T47D (cell line): ENCODE measurements at places on chromosomes 1 and 21.

GRCh38 chr1:75461808-75462325 lies 149.0 kb downstream of the SLC44A5 start:
- DNase-seq: peak; percentile 31

DNA sequence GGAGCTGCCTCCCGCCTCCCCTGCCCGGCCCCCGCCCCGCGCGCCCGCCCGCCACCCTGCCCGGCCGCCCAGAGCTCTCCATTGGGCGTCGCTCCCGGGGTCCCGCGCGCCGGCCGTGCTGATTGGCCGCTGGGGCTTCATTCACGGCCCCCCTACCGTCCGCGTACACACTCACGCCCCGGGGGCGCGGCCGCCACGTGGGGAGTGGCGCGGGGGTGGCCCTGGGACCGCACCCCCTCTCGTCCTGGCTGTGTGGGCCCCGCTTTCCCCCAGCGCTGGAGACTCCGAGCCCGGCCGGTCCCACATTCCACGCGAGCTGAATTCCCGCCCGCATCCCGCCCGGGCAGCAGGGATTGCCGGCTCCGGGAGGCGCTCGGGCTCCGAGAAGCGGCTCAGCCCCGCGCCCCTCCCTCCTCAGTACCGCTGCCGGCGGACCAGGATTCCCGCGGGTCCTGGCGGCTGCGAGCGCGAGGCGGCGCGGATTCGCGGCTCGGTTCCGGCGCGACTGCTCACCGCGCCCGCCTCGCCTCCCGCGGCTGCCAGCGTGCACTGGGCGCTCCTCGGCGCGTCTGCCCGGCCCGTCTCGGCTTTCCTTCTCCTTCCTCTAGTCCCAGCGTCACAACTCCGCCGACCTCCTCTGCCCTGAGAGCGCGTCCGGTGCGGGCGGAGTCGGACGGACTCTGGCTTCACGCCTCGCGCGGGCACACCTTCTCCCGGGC lies 450 bp upstream of the POU3F1 start:
- DNase-seq: peak; percentile 89

GRCh38 chr1:2607641-2608091 lies 21.1 kb downstream of the PRXL2B start:
- no peak for DNase-seq

DNA sequence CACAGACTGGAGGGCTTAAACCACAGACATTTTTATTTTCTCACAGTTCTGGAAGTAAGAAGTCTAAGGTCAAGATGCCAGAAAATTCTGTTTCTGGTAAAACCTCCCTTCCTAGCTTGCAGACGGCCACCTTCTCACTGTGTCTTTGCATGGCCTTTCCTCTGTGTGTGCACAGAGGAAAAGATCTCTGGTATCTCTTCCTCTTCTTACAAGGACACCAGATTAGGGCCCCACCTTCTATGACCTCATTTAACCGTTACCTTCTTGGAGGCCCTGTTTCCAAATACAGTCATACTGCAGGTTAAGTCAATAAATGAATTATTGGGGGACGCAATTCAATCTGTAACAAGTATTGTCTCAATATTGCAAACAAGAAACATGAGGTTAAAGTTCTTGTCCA lies 63.0 kb upstream of the PRDX6 start:
- no peak for DNase-seq

DNA sequence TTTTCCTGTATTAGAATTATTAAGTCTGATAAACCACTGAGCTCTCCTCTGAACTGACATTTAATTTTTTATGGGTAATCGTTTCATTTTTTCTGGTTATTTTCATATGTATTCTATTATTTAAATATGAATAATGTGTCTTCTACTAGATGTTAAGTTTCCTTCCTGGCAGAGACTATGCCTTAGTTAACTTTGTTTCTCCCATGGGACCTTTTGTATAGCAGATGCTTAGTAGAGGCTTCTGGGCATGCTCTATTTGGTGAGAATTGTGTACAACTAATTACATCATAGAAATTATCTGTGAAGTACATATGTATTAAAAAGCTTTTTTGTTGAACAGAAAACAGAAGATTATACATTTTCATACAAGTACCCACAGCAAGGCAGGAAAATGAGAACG lies 23.4 kb downstream of the CTBS start:
- no peak for DNase-seq

DNA sequence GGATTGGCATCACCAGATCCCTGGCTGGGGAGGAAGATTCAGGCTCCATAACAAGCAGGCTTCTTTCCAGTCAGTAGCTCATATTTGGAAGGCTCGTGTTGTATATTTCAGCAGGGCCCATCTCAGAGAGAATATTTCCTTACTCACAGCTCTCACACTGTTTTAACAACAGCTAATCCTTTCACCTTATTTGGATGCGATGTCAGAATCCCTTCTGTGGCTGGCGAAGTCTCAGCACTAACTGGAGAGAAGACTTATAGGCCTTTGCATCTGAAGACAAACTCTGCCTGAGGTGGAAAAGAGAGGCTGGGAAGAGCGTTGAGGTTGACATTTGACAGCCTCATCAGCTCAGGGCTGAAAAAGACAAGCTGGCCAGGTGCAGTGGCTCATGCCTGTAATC lies 47.2 kb upstream of the CAPZB start:
- DNase-seq: no peak

GRCh38 chr21:26965907-26966581 lies 844 bp downstream of the ADAMTS5 start:
- no peak for DNase-seq

- DNase-seq: no peak
Observed at GRCh38 chr1:7845761-7846160, 7.1 kb downstream of the UTS2 start.

GRCh38 chr1:20873311-20873710 lies 86.2 kb upstream of the HP1BP3 start:
- no peak for DNase-seq

- peak; percentile 54 for DNase-seq
Observed at GRCh38 chr1:44721485-44722361, 9.2 kb downstream of the RNU5D-1 start.

DNA sequence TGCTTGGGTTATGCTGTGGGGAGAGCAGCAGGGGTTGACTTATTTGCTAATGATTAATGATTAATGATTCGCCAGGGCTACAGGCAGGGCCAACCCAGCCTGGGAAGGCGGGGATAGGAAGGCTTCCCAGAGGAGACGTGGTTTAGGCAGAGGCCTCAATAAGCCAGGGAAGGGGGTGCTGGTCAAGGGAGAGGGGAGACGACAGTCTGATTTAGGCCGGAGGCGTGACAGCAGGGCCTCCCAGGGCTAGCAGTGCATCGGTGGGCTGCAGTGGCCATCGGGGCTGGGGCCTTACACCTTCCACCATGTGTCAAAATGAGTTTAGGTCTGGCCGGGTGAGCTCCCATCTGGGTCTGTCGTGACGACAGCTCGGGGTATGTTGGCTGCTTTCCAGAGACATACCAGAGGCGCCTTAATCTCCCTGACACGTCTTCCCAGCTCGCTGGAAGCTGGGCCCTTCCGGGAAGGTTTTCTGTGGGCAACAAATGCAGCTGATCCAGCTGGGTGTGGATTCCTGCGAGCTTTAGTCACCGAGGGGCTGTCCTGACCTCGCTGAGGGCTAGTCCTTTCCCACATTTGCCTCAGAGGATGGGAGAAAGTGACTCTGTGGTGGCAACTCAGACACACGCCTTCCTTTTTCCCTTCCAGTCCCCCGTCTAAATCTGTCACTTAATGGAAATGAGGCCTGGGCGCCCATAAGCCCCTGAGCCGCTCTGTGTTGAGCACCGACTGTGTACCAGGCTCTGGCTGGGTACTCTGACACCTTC lies 3.7 kb upstream of the SLC1A7 start:
- DNase-seq: no peak

GRCh38 chr1:116001739-116002487 lies 25.6 kb downstream of the SLC22A15 start:
- peak; percentile 65 for DNase-seq

GRCh38 chr1:43969416-43969745 lies 429 bp upstream of the DPH2 start:
- no peak for DNase-seq

- DNase-seq: no peak
Observed at GRCh38 chr21:42199868-42200463, 19.0 kb upstream of the ABCG1 start.

DNA sequence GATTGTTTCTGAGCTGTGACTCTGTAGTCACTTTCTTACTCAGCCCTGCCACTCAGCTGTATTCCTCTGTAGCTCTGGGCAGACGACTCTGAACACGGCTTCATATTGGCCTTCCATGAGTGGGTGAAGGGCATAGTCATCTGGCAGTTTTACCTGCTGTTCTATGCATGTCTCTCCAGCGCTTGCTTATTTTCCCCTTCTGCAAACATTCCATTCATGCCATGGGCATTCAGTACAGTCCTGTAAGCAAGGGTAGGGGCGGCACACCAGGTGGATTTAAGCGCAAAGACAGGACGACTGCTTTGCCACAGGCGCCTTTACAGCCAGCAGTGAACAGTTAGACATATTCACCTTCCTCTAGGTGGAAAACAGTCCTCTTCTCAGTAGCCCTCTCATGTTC lies 4.4 kb upstream of the WDR26 start:
- peak; percentile 99 for DNase-seq

DNA sequence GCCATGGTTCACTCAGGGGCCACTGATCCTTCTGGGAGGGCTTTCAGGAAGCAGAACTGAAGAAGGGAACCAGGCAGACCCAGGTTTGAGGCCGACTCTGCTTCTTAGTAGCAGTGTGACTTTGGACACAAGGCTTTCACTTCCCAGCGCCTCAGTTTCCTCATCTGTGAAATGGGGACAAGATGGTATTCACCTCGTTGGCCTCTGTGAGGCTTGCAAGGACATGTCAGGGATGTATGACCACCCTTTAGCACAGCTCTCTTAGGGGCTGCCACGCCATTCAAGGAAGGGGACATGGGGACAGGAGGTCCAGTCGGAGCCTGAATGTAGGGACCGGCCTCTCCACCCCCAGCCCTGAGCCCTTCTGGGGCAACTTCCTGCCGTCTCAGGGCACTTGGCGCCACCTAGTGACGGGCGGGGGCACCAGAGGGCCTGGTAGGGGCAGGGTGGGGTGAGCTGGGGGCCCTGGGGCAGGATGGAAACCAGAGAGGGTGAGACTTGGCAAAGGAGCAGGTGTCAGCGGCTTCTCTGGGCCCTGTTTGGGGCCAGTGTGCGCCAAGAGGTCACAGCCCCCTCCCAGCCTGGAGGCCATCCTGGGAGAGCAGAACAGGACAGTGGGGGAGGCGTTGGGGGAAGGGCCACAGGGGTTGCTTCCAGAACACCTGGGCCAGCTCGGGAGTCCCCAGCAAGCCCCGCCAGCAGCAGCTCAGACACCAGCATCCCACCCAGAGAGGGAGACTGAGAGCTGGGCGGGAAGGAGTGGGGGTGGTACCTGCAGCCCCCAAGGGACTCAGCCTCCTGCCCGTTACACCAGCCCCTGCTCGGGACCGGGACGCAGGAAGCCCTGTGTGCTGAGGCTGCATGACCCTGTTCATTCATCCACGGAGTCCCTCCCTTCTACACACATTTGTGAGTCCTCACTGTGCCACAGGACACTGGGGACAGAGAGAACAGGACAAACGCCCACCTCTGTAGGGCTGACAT lies 102.5 kb upstream of the TARDBP start:
- peak; percentile 60 for DNase-seq

DNA sequence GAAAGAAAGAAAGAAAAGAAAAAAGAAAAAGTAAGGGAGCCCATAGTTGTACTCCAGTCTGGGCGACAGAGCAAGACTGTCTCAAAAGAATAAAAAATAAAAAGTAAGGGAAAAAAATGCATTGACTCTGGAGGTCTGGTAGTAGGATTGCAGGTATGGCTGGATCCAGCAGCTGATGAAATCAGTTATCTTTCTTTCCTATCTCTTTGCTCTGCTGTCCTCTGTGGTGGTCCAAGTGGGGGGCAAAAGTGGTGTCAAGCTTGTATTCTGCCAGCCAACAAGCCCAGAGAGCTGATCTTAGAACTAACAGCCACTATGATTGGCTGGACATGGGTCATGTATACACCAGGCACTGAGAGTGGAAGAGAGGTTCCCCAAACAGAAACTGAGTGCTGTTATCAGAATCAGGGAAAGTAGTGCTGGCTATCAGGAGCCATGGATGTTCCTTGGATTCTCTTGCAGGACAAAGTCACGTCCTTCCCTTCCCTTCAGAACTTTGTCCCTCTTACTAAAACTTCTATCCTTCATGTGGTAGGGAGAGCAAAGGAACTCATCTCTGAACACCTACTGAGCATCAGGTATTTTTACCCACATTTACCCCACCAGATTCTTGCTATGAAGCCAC lies 3.5 kb upstream of the FBLIM1 start:
- no peak for DNase-seq

GRCh38 chr1:182205351-182206022 lies 144.0 kb upstream of the ZNF648 start:
- DNase-seq: no peak

DNA sequence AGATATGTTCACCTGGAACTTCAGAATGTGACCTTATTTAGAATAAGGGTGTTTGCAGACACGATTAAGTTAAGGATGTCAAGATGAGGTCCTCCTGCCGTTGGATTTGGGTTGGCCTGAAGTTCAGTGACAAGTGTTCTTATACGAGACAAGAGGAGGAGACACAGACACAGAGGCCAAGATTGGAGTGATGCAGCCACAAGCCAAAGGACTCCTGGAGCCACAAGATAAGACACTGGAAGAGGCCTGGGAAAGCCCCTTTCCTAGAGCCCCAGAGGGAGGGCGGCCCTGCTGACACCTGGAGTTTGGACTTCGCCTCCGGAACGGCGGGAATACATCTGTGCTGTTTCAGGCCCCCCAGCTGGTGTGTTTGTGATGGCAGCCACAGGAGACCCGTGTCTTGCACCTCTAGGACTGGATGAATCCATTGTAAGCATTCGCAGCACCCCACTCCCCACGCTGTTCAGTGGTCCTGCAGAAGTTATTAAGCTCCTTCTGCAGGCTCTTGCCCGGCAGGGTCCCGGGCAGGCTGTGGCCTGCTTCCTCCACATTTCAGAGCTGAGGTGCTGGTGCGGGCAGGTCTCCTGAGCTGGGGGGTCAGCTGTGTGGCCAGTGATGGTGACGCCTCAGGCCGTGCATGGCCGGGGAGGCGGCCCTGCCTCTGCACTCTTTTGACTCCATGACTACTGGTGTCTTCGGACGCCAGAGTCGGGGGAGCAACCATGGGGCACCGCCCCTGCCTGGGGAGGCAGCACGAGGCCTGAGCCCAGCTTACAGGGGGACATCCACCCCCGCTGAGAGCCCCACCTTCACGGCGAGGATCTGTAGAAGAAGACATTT lies 34.6 kb downstream of the UMODL1 start:
- DNase-seq: no peak

DNA sequence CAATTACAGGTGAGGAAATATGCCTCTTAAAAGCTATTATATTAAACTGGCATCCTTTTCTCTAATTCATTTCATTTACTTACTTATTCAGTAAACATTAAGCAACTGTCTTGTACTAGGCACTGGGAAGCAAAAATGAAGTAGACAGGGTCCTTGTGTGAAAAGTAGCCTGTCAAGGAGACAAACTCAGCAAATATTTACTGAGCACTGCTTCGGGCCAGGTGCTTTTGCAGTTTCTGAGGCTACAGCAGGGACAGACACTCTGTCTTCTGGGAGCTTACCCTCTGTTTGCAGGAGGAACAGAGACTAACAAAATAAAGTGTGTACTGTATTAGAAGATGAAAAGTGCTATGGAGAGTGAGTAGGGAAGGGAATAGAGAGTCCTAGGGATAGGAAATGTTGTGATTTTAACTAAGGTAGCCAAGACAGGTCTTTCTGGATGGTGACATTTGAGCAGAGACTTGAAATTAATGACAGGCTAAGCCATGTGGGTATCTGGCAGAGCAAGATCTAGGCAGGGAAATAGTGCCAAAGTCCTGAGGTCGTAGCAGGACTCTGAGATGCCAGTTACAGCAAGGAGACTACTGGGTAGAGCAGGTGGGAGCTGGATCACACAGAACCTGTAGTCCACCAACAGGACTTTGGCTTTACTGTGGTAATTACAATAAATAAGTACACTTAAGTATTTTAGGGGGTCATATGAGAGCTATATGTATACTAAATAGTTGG lies 133.0 kb downstream of the ITSN1 start:
- DNase-seq: peak; percentile 16
